NCI-H1105 treated with DMSO at 0.1 percent for 48 hours (cell line): ENCODE measurements at places on chromosomes 3 and 15.

DNA sequence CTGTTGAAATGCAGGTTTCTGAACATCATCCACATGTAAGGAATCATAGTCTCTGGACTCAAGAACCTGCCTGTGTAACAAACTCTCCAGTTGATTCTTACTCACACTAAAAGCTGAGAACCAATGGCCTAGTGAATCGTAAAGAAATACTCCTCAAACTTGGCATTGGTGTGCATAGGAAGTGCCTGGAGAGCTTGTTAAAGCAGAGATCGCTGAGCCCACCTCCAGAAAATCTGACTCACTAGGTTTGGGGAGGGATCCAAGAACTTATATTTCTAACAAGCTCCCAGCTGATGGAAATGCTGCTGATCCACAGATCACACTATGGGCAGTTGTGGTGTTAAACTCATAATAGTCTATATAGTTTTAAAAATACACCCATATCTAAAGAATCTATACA, 55.8 kb upstream of the LMCD1 start:
- no peak for DNase-seq

DNA sequence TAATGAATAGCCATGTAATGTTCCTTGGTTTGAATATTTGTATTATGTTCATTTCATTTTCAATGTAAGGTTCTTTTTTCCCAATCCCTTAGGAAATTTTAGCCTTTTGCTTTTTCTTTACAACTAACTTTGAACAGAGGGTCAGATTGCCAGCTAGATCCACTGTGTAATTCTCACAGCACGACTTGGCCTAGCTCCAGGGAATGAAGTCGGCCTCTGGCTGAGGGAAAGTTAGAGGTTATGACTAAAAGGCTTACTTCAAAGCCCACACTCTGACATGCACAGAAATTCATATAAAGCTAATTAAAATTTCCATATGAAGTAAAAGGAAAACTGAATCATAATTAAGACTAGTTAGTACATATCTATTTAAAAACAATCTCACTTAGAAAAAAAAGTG, 38.7 kb downstream of the ROBO1 start:
- peak; percentile 36 for DNase-seq

GRCh38 chr3:81876826-81877225, 115.4 kb upstream of the GBE1 start:
- DNase-seq: no peak

GRCh38 chr15:33517944-33518343, 207.2 kb downstream of the RYR3 start:
- no peak for DNase-seq

- DNase-seq: no peak
Measured at GRCh38 chr15:80948651-80949292, 40.8 kb downstream of the MESD start.

- no peak for DNase-seq
Measured at GRCh38 chr3:187888701-187889100, 143.4 kb upstream of the BCL6 start.

DNA sequence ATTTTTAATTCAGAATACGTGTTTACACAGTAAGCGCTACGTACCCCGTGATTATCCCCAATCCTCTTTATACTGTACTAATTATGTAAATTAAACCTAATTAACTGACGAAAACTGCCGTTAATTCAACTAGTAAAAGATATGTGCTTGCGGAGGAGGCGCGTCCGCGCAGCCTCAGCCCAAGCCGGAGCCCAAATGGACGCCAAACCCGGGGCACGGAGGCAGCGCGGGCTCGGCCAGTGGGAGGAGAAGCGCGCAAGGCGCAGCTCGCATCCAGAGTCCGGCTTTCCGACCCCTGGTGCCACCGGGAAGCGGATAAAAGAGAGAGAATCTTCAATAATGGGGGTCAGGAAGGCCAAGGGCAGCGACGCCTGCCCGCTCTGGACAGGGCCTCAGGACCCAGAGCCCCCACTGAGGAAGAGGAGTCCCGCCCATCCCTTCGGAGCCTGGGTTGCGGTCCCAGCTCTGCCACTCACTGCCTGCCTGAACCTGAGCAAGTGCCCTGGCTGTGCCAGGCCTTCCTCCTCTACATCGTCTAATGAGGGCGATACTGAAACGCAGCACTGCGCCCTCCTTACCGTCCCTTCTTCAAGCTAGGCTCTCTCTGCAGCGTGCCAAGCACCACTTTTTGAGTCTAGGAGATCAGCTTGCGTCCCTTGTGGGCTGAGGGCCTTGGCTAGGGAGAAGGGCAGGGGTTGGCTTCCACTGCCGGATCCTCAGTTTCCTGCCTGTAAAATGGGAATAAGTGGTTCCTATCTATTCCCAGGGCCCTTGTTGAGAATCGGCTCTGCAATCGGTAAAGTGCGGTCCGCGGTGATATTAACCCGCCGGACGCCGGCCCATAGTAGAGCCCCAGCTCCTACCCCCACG, 5.0 kb upstream of the SKOR1 start:
- DNase-seq: no peak

GRCh38 chr15:87269566-87269965, 987.0 kb downstream of the NTRK3 start:
- no peak for DNase-seq

DNA sequence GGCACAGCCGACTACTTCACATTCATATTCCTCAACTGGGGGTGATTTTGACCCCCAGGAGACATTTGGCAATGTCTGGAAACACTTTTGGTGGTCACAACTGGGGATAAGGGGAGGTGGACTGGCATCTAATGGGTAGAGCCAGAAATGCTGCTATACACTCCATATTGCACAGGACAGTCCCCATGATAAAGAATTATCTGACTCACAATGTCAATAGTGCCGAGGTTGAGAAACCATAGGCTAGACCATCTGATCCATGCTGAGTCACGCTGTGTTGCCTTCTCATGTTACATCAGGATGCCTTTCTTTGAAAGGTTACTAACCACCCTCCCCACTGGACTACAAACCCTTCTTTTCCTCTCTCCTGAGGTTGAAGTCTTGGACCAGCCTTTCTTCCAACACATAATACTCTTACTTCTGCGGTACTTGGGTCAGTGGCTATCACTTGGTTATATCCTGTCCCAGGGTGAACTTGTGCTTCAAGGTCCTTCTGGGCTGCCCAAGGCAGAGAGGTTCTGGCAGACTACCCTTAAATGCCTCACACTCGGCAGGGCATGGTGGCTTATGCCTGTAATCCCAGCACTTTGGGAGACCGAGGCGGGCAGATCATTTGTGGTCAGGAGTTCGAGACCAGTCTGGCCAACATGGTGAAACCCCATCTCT, 68.8 kb downstream of the CTNNB1 start:
- no peak for DNase-seq

GRCh38 chr3:16912400-16913263, 27.9 kb downstream of the PLCL2 start:
- DNase-seq: no peak

DNA sequence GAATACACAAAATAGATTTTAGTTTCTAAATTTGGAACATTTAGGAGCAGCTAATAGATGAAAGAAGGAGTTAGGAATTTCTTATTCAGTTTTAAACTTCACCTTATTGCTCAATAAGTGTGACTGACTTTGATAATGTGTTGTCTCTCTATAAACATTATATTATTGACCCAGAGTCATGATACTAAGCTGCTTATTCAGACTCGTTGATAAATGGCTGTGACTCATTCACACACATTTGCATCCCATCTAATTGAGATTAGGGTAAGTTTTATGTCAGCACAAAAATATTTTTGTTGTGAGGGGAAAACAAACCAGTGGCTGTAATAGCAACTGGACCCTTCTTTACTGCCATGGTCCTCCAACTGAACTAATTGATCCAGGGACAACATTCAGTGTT, 137.6 kb downstream of the GOLIM4 start:
- DNase-seq: no peak

DNA sequence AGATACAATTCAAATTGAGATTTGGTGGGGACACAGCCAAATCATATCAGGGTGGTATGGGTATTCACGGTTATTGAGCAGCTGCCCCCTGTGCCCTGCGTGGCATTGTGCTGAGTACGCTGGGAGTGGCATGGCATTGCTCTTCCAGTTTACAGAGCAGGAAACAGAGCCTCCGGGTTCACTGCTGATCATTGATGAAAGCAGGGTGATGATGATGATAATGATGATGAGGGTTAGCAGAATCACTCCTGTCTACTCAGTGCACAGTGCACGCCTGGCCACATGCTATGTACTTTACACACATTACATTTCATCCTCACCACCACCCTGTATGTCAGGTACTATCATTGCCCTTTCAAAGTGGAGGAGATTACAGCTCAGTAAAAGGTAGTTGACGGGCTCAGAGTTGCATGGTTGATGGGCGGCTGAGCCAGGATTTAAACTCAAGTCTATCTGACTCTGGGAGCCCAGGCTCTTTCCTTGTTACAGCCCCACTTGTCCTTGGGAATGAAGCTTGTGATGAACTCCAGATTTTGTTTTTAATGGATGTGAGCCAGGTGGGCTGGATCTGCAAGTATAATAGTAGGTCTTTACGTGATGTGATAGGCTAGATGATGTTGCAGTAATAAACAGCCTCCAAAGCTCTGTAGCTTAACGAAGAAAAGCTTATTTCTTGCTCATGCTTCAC, 87.6 kb upstream of the MYZAP start:
- no peak for DNase-seq

- DNase-seq: no peak
Measured at GRCh38 chr3:154510780-154511179, 80.8 kb upstream of the GPR149 start.
